ENCODE measurements at places on chromosomes 16 and 17. TPM values are rescaled to one million over a fixed set of nuclear protein-coding genes. Genes with fewer than 3 reads are reported as not detected.
A peak's percentile ranks its signal among the peaks of the same experiment; 100 is the strongest.

The BRICD5 gene
- 4.6 TPM for total RNA-seq

The TSPOAP1 gene
- total RNA-seq: 0.64 TPM

The SLC13A2 gene
- 0.41 TPM for total RNA-seq

The CCL3 gene
- total RNA-seq: not detected

The SBK1 gene
- 30.9 TPM for total RNA-seq

GRCh38 chr17:60846175-60846574 lies 168.5 kb downstream of the BCAS3 start:
- ATAC-seq: no peak

GRCh38 chr17:48322060-48322459 lies 108.0 kb downstream of the SKAP1 start:
- ATAC-seq: no peak

- ATAC-seq: no peak
Observed at GRCh38 chr16:80997139-80997798, 9.4 kb downstream of the CMC2 start.

- ATAC-seq: peak; percentile 75
Observed at GRCh38 chr16:1745181-1745899, 26.0 kb downstream of the NME3 start.

- ATAC-seq: no peak
Observed at GRCh38 chr16:25823891-25824290, 132.1 kb downstream of the HS3ST4 start.

- ATAC-seq: peak; percentile 58
Observed at GRCh38 chr16:67029254-67030096, 526 bp downstream of the CBFB start.

GRCh38 chr17:4986403-4986802 lies 1.1 kb downstream of the CAMTA2 start:
- no peak for ATAC-seq

DNA sequence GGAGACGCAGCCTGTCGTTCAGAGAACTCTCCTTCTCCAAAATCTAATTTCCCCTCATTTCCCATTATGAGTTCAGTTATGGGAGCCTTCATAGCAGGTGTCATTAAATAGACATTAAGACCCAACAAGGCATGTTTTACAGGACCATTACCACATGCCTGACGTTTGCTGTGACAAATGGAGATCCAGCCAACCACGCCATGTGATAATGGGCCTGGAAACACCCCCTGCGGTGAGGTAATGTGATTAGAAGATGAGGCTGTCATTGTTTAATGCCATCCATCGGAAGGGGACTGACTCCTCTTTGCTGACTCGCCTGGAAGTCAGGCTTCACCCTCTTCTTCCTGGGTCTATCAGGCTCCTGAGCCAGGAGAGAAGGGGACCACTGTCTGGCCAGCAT lies 76.9 kb downstream of the WSCD1 start:
- ATAC-seq: no peak

DNA sequence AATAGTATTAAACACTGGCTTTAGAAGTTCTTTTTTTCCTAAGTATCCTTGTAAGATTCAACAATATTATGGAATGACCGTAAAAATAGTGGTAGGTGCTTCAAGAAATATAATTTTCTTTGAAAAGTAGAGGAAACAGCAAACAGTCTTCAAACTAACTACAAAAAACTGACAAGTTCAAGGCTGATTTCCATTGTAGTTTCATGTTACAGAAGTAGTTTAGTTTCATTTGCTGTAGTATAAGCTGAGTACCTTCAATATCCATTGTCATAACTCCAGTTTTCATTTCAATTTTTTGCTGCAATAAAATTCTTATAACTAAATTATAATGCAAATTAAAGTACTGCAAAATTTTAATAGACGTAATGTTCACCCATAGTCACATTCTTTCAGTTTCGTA lies 19.3 kb downstream of the PHKB start:
- no peak for ATAC-seq

GRCh38 chr16:68927018-68927417 lies 83.7 kb downstream of the TANGO6 start:
- ATAC-seq: no peak

DNA sequence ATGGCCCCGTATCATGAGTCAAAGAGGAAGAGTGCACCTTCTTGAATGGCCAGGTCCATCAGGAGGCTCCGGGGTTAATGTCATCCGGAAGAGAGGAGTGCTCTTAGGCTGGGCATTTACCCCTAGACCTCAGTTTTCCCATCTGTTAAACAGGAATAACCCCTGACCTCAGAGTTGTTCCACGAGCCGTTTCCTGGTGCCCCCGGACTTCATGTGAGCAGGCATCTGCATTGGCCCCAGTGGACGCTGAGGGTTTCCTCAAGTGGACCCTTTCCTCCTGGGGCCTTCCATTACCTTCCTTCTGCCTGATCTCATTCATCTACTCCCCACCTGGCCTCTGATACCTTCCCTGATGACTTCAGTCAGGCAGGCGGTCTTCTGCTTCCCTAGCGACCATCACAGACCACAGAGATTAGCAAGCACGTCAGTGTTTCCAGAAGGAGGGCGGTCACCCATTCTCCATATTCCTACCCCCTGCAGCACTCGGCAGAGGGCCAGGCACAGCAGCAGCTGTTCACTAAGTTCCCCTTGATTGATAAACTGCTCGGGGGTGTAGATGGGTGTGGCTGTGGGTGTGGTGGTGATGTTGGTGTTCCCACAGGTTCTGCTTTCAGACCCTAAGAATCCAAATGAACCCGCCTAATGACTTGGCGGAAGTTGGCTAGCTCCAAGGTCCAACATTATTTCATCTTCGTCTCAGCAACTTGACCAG lies 346.6 kb upstream of the TNRC6C start:
- ATAC-seq: peak; percentile 38

DNA sequence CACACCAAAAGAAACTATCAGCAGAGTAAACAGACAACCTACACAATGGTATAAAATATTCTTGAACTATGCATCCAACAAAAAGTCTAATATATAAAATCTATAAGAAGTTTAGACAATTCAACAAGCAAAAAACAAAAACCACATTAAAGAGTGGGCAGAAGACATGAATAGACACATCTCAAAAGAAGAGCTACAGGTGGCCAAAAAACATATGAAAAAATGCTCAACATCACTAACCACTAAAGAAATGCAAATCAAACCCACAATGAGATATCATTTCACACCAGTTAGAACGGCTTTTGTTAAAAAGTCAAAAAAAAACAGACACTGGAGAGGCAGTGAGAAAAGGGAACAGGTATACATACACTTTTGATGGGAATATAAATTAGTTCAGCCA lies 348.9 kb upstream of the MAF start:
- no peak for ATAC-seq

DNA sequence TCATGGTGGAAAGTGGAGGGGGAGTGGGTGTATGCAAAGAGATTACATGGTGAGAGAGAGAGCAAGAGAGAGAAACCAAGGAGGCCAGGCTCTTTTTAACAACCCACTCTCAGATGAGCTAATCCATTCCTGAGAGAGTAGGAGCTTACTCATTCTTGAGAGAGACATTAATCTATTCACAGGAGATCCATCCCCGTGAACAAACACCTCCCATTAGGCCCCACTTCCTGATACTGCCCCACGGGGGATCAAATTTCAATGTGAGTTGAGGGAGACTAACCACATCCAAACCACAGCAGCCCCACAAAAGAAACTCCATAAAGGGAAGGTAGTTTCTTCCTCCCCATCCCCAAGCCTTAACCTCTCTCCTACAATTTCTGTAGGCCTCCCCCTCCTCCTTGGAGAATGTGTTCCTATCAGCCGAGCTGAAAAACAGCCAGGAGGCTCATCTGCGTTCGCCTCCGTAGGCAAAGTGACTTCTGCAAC lies 450.0 kb downstream of the NPIPA7 start:
- ATAC-seq: peak; percentile 50

- ATAC-seq: no peak
Observed at GRCh38 chr16:30083216-30084055, 7.6 kb downstream of the PPP4C start.

DNA sequence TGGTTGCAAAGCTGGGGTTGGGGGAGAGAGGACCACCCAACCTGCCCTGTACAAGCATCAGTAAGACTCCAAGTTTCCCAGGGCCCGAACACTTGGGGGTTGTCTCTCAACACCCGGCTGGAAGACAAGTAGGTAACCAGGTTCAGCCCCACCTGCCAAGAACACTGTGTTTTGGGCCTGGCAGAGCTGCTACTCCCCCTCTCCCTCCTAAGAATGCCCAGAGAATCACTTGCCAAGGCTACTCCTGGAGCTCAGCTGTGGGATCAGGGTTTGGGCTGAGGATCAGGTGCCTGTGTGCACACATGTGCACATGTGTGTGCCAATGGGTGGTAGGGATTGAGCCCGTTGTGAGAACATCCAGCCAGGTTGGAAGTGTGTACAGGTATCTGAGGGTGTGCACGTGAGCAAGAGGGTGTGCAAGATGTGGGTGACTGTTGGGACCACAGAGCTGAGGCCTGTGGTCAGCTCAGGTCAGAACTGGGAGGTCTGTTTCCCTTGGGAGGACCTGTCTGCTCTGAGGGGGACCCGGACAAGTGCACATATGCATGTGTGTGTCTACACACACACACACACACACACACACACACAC lies 2.3 kb downstream of the HSD11B2 start:
- ATAC-seq: no peak

DNA sequence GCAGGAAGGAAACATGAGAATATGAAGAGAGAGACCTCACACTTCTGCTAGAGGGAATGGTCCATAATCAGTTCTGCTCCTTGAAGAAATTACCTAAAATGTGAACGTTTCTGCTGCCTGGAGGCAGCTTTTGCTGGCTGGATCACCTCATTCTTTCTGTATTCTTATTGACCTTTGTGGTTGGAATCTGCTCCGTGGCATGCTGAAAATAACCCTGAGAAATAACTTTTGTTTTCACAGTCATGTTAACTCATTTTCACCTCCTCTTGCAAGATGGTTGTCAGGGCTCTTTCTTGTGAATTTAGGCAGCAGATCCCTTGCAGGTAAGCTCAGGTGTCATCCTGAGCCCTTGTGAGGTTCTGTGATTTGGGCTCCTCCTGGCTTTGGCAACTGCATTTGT lies 70.2 kb downstream of the IRF8 start:
- no peak for ATAC-seq

- ATAC-seq: no peak
Observed at GRCh38 chr16:5575646-5576245, 478.2 kb upstream of the EEF2KMT start.

DNA sequence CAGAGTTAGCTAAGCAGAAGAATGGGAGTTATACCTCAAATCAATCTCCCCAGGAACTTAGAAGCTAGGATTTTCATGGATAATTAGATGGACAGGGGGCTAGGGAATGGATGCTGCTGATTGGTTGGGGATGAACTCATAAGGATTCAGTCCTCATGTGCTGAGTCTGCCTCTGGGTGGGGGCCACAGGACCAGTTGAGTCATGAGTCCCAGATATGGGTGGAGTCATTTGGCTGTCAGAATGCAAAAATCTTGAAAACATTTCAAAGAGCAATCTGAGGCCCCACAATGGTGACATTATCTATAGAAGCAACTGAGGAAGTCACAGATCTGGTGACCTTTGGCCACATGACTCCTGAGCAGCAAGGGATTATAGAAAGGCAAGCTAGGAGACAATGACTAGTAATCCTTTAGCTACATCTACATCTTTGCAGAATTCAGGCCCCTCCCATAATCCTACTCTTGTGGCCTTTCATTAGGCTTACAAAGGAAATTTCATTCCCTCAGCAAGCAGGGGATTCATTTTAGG lies 82.6 kb upstream of the CCL2 start:
- no peak for ATAC-seq

- peak; percentile 62 for ATAC-seq
Observed at GRCh38 chr17:49557312-49558024, 18.2 kb upstream of the NXPH3 start.

DNA sequence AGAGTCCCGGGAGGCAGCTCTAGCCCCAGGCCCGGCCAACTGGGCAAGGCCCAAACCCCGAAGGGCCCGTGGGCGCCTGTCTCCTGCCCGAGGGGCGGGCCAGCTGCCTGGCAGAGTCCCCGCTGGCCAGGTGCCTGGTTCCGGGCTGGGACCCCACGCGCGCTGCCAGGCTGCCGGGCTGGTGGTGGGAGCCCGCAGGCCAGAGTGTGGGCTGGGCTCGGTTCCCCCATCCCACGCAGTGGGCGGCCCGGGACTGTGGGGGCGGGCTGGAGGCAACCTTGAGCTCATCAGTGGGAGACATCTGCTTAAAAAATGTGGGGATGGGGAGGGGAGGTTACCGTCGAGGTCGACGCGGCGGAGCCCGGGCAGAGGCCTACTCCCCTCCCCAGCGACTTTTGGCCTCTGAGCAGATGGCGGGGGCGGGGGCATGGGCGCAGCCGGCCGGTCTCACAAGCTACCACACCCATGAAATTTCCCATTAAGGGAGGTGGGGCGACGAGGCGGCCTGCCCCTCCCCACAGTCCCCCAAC lies 176.4 kb upstream of the GSE1 start:
- peak; percentile 78 for ATAC-seq

GRCh38 chr16:73166441-73166851 lies 118.5 kb upstream of the ZFHX3 start:
- no peak for ATAC-seq
